Stimulated activated CD4-positive, alpha-beta T cell treated with anti-CD3 and anti-CD28 coated beads, Interleukin-12 subunit alpha, Interleukin-12 subunit beta, amount 100 ng/mL, for 24 hours (primary cell): ENCODE measurements at places on chromosomes 11 and 22.

GRCh38 chr22:22025320-22026156 lies 43.0 kb upstream of the TOP3B start:
- no peak for DNase-seq

- no peak for DNase-seq
These were observed 10.0 kb downstream of the MUC5B start for GRCh38 chr11:1232883-1233321.

DNA sequence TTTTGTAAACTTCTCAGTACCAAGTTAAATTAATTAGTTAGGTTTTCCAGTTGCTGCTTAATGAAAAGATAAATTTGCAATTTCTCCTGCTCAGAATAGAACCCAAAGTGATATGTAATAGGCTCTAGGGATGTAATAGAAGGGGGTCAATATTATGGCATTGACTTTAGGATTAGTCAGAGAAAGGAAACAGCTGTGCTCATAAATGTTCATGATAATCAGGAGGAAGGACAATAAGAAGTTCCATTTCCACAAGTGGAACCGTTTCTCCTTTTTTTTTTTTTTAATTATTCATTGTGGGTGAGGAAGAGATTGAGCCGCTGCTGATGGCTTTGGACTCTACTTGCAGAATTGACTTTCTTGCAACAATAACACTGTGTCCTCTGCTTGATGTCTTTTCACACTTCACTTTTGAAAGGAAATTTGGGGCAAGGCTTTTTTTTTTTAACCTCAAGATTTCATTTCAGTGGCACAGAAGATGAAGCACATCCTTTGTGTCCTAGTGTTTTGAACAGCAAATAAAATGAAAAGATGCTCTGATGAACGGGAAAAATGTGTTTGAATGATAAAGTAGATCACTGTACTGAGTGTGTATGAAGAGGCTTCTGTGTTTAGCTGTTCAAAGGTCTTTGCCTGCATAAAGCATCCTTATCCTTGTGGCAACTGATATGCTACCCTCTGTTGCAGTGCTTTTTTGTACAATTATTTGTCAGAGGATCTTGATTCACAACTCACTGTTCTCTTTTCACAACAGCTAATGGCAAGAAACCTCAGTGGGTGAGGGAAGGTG lies 62.4 kb downstream of the GAS2 start:
- DNase-seq: no peak

GRCh38 chr11:73358071-73358470 lies 18.1 kb upstream of the RELT start:
- no peak for DNase-seq

DNA sequence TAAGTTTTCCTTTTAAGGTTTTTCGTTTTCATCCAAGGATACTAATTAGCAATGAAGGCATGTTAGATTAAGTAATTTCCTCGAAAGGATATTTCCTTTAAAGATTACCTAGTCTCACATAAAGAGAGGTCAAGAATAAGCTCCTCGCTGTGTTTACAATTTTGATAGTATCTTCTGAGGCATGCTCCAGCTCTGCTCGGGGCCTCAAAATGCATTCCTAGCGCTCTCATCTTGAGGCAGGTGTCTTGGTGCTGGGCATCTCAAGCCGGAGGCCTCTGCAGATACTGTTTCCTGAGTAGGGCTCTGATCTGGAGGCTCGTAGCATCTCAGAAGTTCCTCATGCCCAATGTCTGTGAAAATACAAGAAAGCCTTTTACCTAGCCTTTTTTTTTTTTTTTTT lies 128.6 kb upstream of the SNX19 start:
- DNase-seq: no peak

DNA sequence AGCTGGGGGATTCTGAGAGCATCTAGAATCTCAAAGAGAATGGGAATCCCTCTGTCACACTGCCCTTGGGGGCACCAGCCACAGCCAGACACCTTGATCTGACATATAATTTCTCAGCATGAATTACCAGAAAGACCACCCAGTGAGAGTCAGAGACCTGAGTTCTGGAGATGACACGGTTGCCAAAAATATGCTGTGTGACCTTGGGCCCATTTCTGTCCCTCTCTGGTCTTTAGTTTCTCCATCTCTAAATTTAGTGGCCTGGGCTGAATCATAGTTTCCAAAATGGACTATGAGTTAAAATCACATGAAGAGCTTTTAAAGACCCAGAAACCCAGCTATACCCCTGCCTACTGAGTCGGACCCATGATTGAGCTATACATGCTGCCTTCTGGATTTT lies 15.9 kb downstream of the SEZ6L start:
- no peak for DNase-seq

DNA sequence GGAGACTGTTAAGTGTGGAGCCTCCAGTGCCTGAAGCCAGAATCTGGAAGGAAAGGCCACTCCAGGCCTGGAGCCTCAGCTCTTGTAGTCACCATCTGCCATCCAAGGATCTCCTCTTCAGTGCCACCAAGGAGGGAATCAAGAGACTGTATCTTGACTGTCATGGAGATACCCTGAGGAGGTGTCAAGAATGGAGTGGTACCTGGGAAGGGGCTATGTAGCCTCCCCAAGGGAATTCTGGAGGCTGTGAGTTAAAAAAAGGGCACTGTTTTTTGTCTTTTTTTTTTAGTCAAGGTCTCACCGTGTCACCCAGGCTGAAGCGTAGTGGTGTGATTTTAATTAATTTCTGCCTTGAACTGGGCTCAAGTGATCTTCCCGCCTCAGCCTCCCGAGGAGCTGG lies 3.2 kb upstream of the C22orf15 start:
- DNase-seq: no peak
